NCI-H1417 (cell line): ENCODE measurements at places on chromosomes 13 and 19.
A peak's percentile ranks its signal among the peaks of the same experiment; 100 is the strongest.

DNA sequence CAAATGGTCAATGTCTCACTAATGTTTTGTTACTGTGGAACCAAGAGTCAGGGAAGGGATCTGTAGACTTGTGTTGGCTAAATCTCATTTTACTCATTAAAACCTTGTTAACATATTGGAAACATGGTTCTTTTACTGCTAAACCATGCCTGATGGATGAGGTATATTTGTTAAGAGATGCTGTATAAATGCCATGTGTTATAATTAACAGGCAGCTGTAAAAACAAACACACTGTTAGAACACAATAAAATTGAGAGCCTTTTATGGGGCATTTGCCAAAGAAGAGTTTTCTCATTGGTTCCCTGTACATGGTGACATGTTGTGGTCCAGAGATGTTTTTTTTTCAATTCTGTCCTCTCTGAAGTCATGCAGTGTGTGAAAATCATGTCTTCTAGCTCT, 121.9 kb downstream of the ESD start:
- peak; percentile 89 for DNase-seq

DNA sequence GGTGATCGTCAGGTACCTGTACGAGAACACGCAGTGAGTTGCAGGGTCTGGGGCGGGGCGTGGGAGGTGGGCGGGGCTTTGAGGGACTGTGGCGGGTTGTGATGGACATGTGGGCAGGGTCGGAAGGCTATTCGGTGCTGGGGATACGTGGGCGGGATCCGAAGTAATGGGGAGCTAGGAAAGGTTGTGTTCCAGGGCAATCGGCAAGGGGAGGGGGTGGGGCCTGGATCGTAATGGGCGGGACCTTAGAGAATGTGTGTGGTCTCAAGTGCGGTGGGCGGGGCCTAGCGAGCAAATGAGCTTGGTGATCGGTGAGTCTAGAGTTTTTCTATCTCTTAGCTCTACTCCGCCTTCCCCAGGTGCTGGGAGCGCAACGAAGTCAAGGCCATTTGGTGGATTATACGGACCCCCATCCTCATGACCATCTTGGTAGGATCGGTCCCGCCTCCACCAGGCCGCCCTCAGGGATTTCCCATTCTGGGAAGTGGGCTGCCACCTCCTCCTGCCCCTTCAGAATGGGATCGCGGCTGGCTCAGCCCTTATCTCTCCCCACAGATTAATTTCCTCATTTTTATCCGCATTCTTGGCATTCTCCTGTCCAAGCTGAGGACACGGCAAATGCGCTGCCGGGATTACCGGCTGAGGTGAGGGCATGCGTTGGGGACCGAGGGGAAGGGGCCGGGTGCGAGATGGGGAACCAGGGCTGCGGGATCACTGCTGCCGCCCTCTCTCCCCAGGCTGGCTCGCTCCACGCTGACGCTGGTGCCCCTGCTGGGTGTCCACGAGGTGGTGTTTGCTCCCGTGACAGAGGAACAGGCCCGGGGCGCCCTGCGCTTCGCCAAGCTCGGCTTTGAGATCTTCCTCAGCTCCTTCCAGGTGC, 9.6 kb downstream of the GIPR start:
- peak; percentile 97 for DNase-seq

GRCh38 chr19:29928831-29929230, 13.2 kb upstream of the URI1 start:
- DNase-seq, result no peak

DNA sequence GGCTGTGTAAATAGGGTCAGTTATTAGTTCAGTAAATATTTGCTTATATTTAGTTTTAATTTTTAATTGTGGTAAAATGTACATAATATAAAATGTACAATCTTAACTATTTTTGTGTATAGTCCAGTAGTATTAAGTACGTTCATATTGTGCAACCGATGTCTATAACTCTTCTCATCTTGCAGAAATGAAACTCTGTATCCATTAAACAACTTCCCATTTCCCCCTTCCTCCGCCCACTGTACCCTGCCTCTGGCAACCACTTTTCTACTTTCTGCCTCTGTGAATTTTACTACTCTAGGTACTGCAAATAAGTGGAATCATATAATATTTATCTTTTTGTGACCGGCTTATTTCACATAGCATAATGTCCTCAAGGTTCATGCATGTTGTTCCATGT, 24.4 kb downstream of the UBAC2 start:
- DNase-seq, result no peak

- peak; percentile 14 for DNase-seq
Observed at GRCh38 chr19:48102870-48103751, 7.5 kb downstream of the PLA2G4C start.

- DNase-seq, result no peak
Observed at GRCh38 chr13:112152846-112153245, 85.9 kb downstream of the SOX1 start.

GRCh38 chr13:37109051-37109678, 3.7 kb upstream of the CSNK1A1L start:
- DNase-seq, result peak; percentile 69

- DNase-seq, result no peak
Observed at GRCh38 chr19:34228347-34228746, 26.0 kb upstream of the GARRE1 start.

DNA sequence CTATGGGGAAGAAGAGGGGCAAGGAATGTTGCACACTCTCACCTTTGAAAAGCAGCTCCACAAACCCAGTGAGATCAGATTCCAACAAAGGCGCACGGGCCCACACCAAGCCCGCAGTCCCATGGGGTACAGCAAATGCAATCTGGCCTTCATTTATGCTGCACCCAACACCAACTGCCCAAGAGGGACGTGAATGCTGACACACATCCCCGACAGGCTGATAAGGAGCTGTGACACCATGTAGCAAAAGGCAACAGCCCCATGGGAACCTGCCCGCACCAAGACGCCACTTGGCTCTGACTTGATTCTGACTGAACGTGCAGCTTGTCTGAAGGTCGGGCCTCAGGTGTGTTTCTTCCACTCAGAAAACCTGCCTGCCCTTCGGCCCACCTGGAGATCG, 17.3 kb downstream of the REXO1 start:
- DNase-seq, result no peak

- no peak for DNase-seq
Observed at GRCh38 chr19:11581740-11582139, 4.3 kb upstream of the ACP5 start.

DNA sequence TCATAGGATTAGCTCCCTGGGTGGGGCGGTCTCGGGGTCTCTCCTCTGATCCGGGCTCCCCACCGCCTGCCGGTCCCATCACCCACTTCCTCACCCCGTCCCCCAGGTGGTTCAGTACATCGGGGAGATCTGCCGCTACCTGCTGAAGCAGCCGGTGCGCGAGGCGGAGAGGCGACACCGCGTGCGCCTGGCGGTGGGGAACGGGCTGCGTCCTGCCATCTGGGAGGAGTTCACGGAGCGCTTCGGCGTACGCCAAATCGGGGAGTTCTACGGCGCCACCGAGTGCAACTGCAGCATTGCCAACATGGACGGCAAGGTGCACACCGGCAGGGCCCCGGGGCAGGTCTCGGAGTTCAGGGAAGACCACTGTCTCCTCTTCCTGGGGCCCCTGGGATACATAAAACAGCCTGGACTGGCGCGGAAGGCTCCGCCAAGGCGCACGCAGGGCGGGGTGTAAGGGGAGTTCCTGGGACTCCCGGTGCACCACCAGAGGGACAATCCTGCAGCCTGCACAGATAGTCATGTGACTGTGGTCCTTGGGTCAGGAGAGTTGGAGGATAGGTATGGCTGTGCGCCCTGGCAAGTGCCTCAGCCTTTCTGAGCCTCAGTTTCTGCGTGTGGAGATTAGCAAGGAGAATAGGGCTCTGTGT, 14.2 kb upstream of the PGLS start:
- DNase-seq, result no peak

GRCh38 chr19:16898361-16899015, 9.7 kb downstream of the F2RL3 start:
- DNase-seq, result no peak
